ENCODE measurements at places on chromosomes 4 and X. TPM values are rescaled to one million over a fixed set of nuclear protein-coding genes. Genes with fewer than 3 reads are reported as not detected.

DNA sequence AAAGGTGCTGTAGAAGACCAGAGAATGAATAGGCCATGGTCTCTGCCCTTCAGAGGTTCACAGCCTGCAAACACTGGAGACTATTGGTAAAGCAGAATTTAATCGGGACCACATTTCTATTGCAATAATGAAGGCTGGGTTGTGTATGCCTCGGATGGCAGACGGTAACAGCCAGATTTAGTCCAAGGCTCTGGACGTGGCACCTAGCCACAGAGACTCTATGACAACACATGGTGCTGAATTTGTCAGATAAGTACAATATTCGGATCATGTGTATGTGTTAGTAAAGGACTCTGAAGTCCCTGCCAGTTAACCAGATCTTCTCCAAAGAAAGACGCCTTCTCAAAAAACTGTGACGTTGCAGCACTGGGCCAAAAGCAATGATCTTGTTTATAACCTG, 129.0 kb downstream of the DCTD start:
- no peak for DNase-seq

Gene GRIPAP1
- 9.9 TPM for total RNA-seq

DNA sequence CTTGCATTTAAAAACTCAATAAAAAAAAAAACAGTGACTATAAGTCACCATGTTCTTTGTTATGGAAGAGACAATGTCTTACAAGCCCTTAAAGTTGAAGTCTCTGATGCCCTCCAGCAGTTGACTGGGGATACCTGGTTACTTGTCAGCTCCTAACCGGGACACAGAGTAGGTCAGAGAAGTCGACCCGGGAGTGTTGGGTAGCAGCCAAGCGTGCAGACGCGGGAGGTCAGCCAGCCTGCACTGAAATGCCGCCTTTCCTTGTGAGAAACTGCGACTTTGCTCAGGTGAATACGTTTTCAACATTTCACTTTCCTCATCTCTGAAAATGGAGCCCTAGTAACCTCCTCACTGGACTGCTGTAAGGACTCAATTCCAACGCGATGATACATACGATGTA, 81.8 kb downstream of the F11 start:
- DNase-seq: no peak

Gene ATP2B3
- total RNA-seq: 0.18 TPM

Measured in muscle of leg (tissue), 16 donors.